DMS53 (cell line): ENCODE measurements at places on chromosomes 5 and 9.

DNA sequence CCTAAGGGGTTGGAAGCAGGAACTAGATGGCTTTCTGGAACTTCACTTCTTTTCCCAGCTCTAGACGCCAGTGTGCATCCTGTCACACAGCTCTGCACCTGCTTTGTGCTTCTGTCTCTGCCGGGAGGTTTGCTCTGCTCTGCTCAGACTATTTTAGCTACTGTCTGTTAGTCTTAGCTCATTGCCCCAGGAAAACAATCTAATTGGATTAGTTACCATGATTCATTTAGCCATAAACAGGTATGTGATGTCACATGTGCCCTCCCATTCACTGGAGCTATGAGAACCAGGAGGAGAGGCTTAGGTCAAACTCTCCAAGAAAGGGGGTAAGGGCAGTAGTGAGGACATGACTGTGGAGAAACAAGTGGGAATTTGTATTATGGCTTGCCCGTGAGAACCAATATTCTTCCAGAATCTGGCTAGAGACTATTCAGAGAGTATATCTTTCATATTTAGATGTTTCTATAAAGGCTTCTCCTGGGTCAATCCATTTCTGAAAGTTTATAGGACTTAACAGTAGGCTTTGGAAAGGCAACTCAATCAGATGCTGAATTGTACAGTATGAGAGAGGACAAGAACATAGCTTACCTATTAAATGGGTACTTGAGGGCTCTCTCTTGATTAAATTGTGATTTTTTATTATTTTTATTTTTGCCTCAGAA, 22.4 kb upstream of the NREP start:
- no peak for DNase-seq

DNA sequence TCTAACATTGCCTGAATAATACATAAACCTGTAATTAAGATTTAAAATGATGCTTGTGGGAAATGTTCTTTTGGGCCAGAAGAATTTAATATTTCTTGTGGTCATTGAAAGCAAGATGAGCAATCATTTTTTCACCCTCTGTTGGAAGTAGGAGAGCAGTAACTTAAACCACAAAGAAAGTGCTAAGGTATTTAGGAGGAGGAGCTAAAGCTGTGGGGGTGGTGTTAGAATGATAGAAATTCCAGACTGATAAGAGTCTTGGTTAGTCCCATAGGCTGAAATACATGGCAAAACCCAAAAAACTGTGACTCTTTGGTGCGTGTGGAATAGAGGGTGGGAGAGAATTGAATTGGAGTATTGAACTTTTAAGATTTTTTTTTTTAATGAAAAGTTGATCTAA, 247.0 kb downstream of the YTHDC2 start:
- no peak for DNase-seq

DNA sequence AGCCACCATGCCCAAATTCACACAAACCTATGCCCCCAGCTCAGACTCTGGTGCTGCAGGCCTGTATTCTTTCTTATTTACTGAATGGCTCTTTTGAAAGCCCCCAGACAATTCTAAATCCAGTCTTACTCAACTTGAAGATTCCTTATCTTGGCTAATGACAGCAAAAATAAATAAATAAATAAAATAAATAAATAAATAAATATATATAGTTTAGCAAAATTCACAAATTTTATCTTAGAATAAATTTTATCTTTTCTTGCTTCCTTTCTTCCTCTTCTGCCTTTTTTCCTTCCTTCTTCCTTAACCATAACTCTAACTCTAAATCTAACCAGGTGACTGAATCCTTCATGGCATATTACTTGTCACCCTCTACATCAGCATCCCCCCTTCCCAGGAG, 25.6 kb downstream of the ANXA2R start:
- DNase-seq: no peak

GRCh38 chr9:37486616-37487548, 1.1 kb downstream of the POLR1E start:
- peak; percentile 33 for DNase-seq

DNA sequence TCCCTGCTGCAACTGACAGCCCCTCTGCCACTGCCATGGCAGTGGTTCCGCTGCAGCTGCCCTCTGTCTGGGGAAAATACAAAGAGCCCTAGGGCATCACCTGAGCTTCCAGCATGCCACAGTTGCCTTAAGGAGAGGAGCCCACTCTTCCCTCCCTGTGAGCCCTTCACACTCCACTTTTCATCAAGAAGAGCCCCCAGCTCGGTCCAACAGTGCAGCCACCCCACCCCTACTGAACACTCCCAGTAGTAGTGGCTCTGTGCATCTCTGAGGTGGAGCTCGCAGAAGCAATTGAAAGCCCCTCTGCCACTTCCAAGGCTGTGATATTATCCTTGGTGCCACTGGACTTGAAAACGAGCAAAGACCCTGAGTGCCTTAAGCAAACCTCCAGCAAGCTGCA, 696.8 kb upstream of the COX7C start:
- DNase-seq: no peak

GRCh38 chr5:159965031-159965837, 43.7 kb upstream of the TTC1 start:
- peak; percentile 51 for DNase-seq

DNA sequence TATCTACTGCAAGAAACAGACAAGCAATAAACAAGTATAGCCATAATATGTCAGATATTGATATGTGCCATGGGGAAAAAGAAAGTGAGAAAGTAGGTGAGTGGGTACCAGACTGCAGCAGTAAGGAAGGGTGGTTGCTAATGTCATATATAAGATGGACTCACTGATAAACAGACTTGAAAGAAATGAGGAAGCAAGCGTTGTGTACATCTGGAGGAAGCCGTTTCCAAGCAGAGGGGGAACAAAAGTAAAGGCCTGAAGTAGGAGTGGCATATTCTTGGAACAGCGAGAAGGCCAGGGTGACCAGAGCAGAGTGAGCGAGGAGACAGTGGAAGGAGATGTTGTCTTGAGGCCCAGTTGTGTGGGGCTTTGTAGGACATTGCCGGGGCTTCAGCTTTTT, 142.2 kb upstream of the MAP3K1 start:
- no peak for DNase-seq

DNA sequence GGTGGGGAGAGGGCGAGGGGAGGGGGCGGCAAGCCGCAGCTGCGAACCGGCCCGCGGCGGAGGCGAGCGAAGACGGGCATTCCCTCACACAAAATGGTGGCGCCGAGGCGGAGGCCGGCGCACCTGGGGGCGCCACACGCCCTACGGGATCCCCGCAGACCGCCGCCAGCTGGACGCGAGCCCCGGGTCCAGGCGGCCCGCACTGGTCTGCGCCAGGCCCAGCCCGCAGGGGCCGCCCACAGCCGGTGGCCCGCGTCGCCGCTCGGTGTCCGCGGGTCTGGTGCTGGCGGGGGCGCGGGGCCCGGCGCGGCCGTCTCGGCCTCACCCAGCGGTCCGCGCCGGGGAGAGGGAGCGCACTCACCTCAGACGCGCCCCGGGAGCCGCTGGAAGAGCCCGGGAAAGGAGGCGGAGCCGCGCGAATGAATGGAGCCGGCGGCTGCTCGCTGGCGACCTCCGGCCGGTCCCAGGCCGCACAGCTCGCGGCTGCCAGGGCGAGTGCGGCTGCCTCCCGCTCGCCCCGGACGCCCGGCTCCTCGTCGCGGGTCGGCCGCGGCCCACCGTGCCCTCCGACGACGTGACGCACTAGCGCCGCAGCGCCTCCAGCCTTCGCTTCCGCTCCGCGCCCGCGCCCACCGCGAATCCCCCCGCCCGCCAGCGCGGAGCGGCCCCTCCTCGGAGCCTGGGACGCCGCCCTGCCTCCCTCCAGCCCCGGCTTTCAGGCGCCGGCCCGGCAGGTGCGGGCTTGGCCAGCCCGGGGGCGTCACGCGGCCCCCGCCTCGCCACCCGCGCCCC, at the start of gene FAM169A:
FAM169A (minus strand) TSS at position 584 of the 792 bp plus-strand sequence. CDS start 24,711 bp downstream, outside the sequence.
- peak; percentile 83 for DNase-seq

- DNase-seq: no peak
These were observed 1186.6 kb upstream of the SEMA6A start for GRCh38 chr5:117761186-117761585.

- DNase-seq: no peak
These were observed 138.8 kb upstream of the NR4A3 start for GRCh38 chr9:99682870-99683269.

- DNase-seq: no peak
These were observed 123.4 kb upstream of the NFIL3 start for GRCh38 chr9:91547081-91547480.

- peak; percentile 91 for DNase-seq
These were observed 4.4 kb upstream of the QSOX2 start for GRCh38 chr9:136249877-136250559.

DNA sequence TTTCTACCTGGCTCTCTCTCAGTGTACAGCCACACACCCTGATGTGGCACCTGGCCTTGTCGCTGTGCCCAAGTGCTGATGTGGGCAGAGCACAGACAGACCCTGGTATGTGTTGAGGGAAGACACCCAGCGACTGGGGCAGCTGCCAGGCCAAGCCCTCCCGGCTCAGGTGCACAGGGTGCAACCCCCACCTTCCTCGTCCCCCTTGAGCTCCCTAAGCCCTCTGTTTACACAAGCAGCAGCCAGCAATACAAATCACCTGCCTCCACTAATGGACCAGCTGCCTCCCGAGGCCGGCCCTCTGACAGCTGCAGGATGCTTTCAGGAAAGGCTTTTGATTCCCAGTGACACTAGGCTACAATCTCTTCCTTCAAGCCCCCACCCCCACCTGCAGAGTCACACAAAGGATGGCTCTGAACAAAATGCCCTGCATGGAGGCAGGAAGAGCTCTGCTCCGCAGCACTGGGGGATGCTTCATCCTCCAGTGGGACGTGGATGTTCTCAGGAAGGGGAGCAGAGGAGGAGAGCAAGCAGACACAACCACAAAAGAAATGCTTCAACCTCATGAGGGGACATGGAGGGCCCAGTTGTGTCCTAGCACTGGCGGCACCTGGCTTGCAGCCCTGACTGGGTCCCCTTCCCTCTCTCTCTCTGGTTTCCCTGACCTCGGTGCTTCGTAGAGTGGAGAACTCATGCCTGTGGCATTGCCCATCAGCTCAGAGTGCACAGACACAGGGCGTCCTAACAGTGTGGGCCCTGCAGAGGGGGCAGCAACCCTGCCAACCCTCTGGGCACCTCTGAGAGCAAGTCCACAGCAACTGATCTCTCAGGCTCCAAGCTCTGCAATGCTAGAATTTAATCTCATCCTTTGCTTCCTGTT, 140.8 kb downstream of the BARX1 start:
- peak; percentile 98 for DNase-seq

GRCh38 chr5:59356813-59357380, 536.6 kb downstream of the PDE4D start:
- no peak for DNase-seq

DNA sequence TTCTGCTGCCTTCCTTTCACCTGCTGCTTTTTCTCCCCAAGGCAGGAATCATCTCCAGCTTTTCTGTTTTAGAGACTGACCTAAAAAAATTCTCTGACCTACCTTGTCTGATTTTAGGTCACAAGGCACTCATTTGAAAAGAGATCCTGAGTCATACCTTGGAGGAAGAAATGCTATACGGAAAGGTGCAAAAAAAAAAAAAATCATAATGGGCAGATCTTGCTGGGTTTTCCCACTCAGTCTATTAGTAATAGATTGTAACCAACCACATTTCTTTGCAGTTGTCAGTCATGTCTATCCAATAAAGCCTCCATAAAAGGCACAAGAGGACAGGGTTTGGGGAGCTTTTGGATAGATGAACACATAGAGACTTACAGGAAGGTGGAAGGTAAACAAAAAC, 70.0 kb downstream of the MTREX start:
- no peak for DNase-seq

DNA sequence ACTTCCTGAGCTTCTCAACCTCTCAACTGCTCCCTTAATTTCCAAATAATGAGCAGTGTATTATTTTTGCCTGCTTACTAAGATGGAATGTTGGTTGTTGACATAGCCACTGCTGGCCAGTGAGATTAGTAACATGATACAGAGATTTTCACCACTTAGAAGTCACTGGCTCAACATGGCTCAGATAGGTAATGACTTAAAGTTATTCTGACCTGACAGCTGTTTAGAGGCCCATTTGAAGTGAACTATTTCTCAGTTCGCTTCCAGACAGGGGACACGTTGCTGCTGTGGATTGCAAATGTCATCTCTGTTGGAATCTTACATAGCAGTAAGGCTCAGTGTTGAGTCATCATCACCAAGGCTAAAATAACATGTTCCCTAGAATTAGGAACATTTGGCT, 490.2 kb downstream of the TLE4 start:
- DNase-seq: peak; percentile 56

- no peak for DNase-seq
These were observed 86.5 kb upstream of the LMX1B start for GRCh38 chr9:126527109-126527825.

GRCh38 chr5:96905864-96906263, 29.6 kb downstream of the ERAP2 start:
- DNase-seq: no peak

- DNase-seq: no peak
These were observed 51.5 kb upstream of the MAP3K1 start for GRCh38 chr5:56763711-56764466.

GRCh38 chr5:129930221-129930620, 26.0 kb downstream of the CHSY3 start:
- no peak for DNase-seq

DNA sequence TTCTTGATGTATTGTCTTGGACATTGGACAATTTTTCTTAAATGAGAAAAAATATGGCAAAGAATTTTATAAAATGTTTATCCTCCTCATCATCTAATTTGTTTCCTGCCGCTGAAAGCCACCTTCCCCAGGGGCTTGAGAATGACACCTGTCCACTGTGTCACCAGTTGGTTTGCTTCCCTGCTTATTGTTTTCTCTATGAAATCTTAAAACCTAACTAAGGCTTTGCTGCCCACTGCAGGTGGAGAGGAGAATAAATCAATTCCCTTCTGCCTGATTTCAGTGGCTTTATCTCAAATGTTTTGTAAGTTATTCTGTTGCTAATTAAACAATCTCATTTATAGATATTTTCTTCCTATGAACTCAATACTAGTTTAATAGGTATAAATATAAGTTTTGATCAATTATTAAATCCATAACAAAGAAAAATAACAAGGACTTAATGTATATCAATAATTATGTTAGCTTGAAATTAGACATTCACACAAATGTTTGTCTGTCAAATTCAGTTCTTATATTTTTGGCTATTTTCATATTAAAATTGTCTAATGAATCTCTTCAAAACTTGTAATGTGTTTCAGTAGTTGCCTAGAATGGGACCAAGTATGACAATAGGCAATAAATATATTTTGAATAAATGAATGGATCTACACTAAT, 822.5 kb downstream of the PTPRD start:
- peak; percentile 91 for DNase-seq

DNA sequence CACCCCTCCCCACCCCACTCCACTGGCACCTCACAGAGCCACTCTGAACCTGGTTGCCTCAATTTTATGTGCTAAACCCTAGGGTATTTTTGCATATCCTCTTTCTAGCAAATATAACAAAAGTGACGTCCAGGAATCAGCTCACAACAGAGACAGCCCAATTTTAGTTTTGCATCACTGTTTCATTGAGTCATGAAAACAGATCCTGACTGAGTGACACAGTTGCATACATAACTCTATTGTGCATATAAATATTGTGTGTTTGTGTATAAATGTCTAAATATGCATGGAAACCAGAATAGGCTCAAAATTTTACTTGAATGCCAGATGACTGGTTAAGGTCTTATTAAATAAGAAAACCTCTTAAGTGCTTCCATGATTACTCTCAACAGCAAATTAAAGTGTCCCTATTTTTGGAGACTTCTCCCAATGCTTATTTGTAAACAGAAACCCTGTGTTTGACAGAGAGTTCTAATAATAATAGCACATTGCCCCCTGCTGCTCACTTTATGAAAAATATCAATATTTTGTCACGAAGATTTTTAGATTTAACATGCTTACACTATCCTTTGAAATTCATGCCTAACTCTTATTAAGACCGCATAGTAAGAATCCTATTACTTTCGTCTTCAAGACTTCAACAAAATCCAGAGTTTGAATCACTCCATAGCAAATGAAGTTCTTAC, 75.5 kb upstream of the PRRC1 start:
- peak; percentile 44 for DNase-seq
